Fibroblast of skin of left quadriceps (primary cell): ENCODE measurements at places on chromosomes 13 and 19.
A peak's percentile ranks its signal among the peaks of the same experiment; 100 is the strongest.

GRCh38 chr13:49627831-49628652 is at the start of gene ARL11:
ARL11 (plus strand) TSS chr13:49628507; CDS start chr13:49630448, 1,941 bp downstream.
- DNase-seq = no peak

DNA sequence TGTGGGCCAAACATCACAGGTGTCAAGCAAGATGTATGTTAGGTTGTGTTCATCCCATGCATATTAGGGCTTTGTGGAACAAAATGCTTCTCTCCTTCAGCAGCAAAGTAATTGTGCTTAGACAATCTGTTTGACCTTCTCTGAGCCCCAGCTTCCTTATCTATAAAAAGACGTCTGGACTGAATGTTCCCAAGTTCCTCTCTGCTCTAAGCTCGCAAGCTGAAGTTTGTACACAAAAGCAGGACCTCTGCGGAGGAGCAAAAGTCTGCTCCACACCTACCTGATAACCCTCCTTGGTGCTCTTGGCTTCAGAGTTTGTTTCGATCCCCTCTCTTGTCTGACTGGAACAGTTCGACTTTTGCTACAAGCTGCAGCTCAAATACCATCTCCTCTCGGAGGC is 95.7 kb upstream of the UBL3 start:
- no peak for DNase-seq

GRCh38 chr13:99740251-99740979 is 231.2 kb downstream of the ZIC5 start:
- DNase-seq = peak; percentile 29

DNA sequence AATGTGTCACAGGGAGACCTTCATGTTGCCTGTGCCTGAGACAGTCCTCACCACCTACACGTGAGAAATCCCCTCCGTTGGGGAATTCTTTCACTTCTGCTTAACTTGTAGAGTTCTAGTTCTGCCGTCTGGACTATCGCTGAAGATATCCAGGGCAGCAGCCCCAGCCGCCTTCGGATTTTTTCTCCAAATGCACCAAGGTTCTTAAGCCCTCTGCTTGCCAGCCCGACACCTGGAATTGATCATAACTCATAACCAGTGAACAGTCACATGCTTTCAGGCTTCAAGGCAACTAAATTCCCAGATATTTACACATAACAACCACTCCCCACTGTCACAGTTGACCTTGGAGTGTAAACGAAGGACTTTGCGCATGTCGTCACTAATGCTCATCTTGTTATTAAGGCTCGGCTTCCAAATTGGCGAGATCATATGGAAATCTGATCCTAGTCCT is 114.4 kb downstream of the RAB20 start:
- peak; percentile 48 for DNase-seq

- no peak for DNase-seq
Observed at GRCh38 chr13:31018511-31018910, 86.1 kb downstream of the TEX26 start.
